ENCODE measurements at places on chromosomes 6 and 20. TPM values are rescaled to one million over a fixed set of nuclear protein-coding genes. Genes with fewer than 3 reads are reported as not detected.

Gene XKR7
- 0.25 TPM for total RNA-seq

Gene BTNL2
- total RNA-seq = not detected

Gene BPIFB1
- total RNA-seq = not detected

DNA sequence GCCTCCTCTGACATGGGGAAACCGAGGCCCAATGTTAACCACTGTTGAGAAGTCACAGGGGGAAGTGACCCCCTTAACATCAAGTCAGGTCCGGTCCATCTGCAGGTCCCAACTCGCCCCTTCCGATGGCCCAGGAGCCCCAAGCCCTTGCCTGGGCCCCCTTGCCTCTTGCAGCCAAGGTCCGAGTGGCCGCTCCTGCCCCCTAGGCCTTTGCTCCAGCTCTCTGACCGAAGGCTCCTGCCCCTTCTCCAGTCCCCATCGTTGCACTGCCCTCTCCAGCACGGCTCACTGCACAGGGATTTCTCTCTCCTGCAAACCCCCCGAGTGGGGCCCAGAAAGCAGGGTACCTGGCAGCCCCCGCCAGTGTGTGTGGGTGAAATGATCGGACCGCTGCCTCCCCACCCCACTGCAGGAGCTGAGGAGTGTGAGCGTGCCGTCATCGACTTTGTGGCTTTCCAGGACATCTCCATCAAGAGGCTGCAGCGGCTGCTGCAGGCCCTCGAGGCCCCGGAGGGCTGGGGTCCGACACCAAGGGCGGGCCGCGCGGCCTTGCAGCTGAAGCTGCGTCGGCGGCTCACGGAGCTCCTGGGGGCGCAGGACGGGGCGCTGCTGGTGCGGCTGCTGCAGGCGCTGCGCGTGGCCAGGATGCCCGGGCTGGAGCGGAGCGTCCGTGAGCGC lies 1.6 kb downstream of the TNFRSF6B start:
- no peak for DNase-seq
- no peaks in the 10 kb centered on the region for H3K36me3 ChIP-seq
- H3K4me1 ChIP-seq = no peaks in the 10 kb centered on the region
- H3K27me3 ChIP-seq = no peaks in the 10 kb centered on the region

- no peak overlapping the region for H3K27ac ChIP-seq
- no peaks in the 10 kb centered on the region for H3K36me3 ChIP-seq
- H3K4me3 ChIP-seq = no peak overlapping the region
- no peaks in the 10 kb centered on the region for H3K27me3 ChIP-seq
Observed at GRCh38 chr20:47768016-47768824, 17.1 kb downstream of the SULF2 start.

DNA sequence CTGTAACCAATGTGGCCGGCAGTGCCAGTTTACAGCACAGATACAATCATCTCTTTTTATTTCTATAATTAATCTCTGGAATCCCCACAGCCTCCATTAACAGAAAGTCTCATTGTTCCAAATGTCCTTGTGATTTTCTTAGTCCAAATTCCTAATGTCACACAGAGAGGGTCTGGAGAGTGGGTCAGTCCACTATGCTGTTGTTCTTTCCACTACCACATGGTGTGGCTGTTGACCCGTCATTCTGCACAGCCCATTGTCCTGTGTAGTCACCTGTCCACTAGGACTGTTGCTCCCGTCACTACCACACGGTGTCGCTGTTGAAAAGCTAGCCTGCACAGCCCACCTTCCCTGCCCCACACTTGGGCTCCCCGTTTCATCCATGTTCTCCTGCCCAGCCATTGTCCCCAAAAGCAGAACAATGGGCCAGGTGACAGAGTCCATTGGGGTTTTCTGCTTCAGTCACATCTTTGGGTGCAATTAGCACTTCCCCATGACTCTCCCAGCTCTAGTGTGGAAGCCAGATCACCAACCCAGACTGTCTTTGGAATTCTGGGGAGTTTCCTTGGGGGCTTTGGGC lies 8.6 kb upstream of the LBP start:
- no peak overlapping the region for H3K4me3 ChIP-seq
- no peak overlapping the region for H3K27ac ChIP-seq
- no peaks in the 10 kb centered on the region for H3K4me1 ChIP-seq
- no peaks in the 10 kb centered on the region for H3K27me3 ChIP-seq

- no peaks in the 10 kb centered on the region for H3K27me3 ChIP-seq
- H3K36me3 ChIP-seq = no peaks in the 10 kb centered on the region
- no peak for DNase-seq
- no peak overlapping the region for H3K4me3 ChIP-seq
- H3K4me1 ChIP-seq = peaks cover 7% of the 10 kb centered on the region
Observed at GRCh38 chr20:37898233-37899104, 4.5 kb upstream of the VSTM2L start.

GRCh38 chr20:33681728-33682353 lies 4.3 kb downstream of the E2F1 start:
- H3K27ac ChIP-seq = no peak overlapping the region
- H3K27me3 ChIP-seq = no peaks in the 10 kb centered on the region
- no peaks in the 10 kb centered on the region for H3K36me3 ChIP-seq
- no peak for DNase-seq
- no peaks in the 10 kb centered on the region for H3K4me1 ChIP-seq

GRCh38 chr6:96766769-96767168 lies 70.5 kb downstream of the GPR63 start:
- H3K4me1 ChIP-seq = no peaks in the 10 kb centered on the region
- no peak for DNase-seq
- H3K4me3 ChIP-seq = no peak overlapping the region
- H3K27ac ChIP-seq = no peak overlapping the region
- H3K27me3 ChIP-seq = no peaks in the 10 kb centered on the region

DNA sequence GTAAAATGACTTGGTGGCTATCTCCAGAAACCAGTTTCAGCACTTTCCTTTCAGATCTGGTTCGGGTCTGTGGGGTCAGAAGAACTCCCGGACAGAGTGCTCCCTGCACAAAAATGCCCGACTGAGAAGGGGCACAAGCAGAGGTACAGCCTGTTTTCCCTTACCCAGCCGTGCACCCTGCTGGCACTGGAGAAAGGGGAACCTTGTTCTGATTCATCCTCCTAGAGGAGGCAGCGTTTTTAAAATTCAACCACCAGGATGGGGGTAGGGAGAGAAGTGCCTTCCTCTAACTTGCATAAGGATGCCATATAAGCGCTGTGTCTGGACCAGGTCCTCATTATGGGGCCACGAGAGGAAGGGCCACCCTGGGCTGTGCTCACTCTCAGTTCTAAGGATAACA lies 17.6 kb downstream of the RIMS4 start:
- H3K4me3 ChIP-seq = no peak overlapping the region
- H3K27me3 ChIP-seq = no peaks in the 10 kb centered on the region
- H3K27ac ChIP-seq = no peak overlapping the region
- DNase-seq = no peak

- H3K27ac ChIP-seq = no peak overlapping the region
- no peak overlapping the region for H3K4me3 ChIP-seq
- H3K27me3 ChIP-seq = no peaks in the 10 kb centered on the region
- no peak for DNase-seq
Observed at GRCh38 chr6:165077876-165078275, 231.5 kb downstream of the C6orf118 start.

DNA sequence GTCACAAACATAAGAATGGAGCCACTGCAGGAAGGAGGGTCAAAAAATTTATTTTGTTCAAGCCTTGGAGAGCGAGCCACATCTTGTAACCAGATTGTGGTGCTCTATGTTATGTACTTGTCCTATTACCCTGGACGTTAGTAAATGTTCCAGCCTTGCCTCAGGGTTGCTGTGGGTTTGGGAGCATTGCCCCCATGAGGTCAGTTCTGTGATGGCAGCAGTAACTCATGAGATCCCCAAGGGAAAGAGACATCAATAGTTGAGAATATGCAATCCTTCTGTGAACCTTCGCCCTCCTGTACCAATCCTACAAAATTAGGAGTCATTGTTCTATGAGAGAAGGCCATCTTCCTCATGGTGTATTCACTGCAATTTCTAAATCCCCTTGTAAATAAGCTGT lies 16.4 kb upstream of the CFAP206 start:
- H3K4me1 ChIP-seq = no peaks in the 10 kb centered on the region
- no peak overlapping the region for H3K4me3 ChIP-seq
- DNase-seq = no peak
- no peaks in the 10 kb centered on the region for H3K27me3 ChIP-seq

GRCh38 chr6:96792561-96793190 lies 44.6 kb downstream of the GPR63 start:
- DNase-seq = no peak
- H3K4me1 ChIP-seq = peaks cover 12% of the 10 kb centered on the region
- H3K27me3 ChIP-seq = no peaks in the 10 kb centered on the region

GRCh38 chr20:59386809-59387208 lies 86.4 kb downstream of the EDN3 start:
- no peak overlapping the region for H3K27ac ChIP-seq
- H3K36me3 ChIP-seq = no peaks in the 10 kb centered on the region
- H3K4me3 ChIP-seq = no peak overlapping the region
- H3K4me1 ChIP-seq = no peaks in the 10 kb centered on the region
- no peak for DNase-seq

DNA sequence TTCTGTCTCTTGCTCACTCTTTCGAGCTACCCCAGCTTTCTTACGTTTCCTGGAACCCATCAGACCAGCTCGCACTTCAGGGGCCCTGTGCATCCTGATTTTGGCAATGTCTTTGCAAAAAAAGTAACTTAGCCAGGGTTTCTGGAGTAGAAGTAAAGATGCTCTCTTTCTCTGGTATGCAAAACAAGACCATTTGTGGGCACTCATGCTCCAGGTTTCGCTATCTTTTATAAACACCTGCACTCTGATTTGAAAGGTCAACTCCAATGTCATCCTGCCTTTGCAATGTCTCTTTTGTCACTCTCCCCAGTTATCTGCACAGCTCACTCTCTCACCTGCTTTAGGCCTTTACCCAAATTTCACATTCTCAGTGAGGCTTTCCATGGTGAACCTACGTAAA lies 869.1 kb downstream of the QKI start:
- no peak overlapping the region for H3K4me3 ChIP-seq
- no peaks in the 10 kb centered on the region for H3K36me3 ChIP-seq
- no peak for DNase-seq
- H3K27me3 ChIP-seq = no peaks in the 10 kb centered on the region

DNA sequence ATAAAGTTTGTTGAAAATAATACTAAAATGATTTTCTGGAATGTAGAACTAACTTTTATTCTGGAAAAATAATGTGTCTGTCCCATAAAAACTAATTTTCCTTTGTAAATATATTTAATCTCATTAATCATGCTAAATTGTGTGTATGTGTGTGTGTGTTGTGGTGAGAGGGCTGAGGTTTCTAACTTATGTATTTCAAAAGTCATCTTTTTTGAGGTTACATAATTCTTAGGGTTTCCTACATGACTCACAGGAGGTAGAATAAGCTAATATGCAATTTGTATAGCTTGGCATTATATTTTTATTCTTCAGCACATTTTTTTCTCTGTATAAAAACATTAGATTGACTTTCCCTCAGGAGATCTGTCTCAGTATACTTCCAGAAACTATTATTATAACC lies 64.1 kb upstream of the CLVS2 start:
- H3K4me3 ChIP-seq = no peak overlapping the region
- no peaks in the 10 kb centered on the region for H3K36me3 ChIP-seq
- no peaks in the 10 kb centered on the region for H3K27me3 ChIP-seq
- no peak overlapping the region for H3K27ac ChIP-seq

DNA sequence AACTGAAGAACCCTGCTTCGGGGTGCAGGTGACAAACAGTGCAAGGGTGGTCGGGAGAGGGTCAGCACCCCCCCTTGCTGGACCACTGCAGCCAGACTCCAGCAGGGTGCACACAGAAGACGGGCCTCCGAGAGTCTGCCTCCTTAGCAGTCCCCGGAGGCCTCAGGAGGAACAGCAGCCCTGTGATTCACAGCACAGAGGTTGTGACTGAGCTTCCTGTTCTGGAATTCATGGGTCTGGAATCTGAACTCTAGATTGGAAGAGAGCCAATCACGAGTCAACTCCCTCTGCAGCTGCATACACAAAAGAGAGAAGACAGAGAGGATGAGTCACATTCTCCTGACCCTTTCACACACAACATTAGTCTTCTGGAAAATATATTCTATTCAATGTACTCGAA lies 249.0 kb upstream of the OPRM1 start:
- no peaks in the 10 kb centered on the region for H3K36me3 ChIP-seq
- no peaks in the 10 kb centered on the region for H3K4me1 ChIP-seq
- no peak overlapping the region for H3K27ac ChIP-seq
- H3K4me3 ChIP-seq = no peak overlapping the region
- no peak for DNase-seq

DNA sequence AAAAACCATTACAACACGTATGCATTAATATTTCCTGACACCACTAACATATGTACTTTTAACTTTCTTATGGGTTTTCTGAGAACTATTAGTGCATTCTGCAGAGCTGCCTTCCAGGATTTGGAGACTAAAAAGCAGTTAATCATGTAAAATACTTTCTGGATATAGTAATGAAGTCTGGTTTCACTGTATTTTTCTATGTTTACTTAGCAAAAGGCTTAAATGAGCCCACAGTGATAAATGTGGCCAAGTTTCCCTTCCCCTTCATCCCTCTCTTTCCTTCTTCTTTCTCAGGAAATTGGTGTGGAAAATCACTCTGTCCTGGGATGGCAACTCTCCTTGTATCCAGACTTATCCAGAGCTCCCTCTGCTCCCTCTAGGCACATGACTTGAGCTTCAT lies 29.7 kb upstream of the ENPP1 start:
- no peaks in the 10 kb centered on the region for H3K4me1 ChIP-seq
- no peaks in the 10 kb centered on the region for H3K36me3 ChIP-seq
- no peaks in the 10 kb centered on the region for H3K27me3 ChIP-seq
- no peak overlapping the region for H3K4me3 ChIP-seq
- DNase-seq = no peak

DNA sequence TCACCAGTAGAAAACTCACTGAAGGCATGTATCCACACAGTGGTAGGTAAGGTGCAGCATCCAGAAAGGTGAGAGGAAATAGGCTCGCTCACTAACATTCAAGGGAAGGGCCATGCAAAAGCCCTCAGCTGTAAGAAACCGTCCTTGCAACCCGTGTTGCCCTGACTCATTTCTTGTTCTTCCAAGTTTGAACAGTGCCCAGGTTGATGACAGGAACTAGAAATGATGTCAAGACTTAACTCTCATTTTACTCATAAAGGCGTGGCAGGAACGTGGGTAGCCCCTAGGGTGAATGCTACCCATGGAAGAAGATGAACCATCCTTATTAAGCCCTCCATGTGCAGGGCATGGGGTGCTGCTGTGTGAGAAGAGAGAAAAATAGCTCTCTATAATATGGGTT lies 187.6 kb downstream of the CD83 start:
- H3K36me3 ChIP-seq = no peaks in the 10 kb centered on the region
- no peak for DNase-seq
- no peak overlapping the region for H3K27ac ChIP-seq

DNA sequence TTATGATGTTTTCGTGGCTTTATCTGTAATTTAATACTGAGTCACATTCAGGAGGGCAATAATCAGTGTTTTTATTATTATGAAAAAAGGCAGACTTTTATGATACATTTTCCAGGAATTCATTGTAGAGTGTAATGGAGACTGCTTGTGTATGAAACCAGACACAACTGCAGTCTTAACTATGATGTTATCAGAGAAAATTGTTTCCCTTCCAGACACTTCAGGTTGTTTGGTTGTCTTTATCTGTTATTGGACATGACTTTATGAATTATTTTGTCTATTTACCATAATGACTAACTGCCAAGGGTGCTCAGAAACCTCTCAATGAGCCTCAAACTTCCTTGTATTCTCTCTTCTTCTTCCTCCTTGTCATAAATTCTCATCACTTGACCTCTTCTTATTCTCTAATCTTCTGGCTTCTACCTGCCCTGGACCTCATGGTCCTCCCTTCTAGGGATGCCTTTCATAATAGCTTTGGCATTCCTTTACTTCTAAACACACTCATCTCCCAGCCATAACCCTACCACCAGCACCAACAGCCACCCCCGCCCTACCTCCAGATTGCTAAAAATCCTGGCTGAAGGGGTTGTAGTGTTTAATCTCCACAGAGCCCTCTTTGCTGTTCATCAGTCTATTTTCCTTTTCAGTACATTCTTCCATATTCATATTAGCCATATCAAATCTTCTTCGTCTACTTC lies 492.5 kb downstream of the CDKAL1 start:
- no peaks in the 10 kb centered on the region for H3K27me3 ChIP-seq
- H3K4me1 ChIP-seq = no peaks in the 10 kb centered on the region
- H3K4me3 ChIP-seq = no peak overlapping the region
- H3K36me3 ChIP-seq = no peaks in the 10 kb centered on the region

All from pancreas (tissue), 10 donors.